Breast epithelium (tissue), 4 donors: ENCODE measurements at places on chromosomes 5 and 9.
A peak's percentile ranks its signal among the peaks of the same experiment; 100 is the strongest.

DNA sequence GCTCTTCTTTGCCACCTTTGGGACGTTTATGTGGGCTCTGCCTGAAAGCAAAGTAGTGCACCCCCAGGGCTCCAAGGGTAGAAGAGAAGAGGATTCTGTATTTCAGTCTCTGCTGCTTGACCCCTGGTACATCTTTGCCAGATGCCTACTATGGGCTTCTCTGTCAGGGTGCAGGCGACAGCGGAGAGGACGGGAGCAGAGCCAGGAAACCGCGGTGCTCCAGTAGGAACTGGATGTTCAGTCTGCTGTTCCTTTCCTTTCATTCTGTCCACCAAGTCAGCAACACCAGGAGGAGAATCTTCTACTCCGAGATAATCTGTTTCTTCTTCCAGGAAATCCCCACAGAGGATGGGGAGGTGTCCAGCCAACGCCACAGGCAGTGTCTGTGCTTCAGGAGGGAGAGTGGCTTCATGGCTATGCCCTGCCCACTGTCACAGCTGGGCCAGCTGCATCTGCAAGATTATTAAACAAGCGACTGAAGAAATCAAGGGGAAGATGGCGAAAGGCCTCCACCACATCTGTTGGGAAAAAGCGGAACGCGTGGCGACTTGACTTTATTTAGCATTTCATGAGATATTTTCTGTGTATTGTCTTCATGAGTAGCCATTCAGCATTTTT is 398.3 kb downstream of the IRX1 start:
- no peak for DNase-seq

GRCh38 chr9:75152416-75152815 is 64.1 kb downstream of the OSTF1 start:
- DNase-seq: no peak

- DNase-seq: no peak
Measured at GRCh38 chr5:141373673-141374317, at the start of gene PCDHGA6. Gene PCDHGA6, plus strand, starts transcription at chr5:141373891. Its CDS starts 193 bp downstream, at chr5:141374084.

DNA sequence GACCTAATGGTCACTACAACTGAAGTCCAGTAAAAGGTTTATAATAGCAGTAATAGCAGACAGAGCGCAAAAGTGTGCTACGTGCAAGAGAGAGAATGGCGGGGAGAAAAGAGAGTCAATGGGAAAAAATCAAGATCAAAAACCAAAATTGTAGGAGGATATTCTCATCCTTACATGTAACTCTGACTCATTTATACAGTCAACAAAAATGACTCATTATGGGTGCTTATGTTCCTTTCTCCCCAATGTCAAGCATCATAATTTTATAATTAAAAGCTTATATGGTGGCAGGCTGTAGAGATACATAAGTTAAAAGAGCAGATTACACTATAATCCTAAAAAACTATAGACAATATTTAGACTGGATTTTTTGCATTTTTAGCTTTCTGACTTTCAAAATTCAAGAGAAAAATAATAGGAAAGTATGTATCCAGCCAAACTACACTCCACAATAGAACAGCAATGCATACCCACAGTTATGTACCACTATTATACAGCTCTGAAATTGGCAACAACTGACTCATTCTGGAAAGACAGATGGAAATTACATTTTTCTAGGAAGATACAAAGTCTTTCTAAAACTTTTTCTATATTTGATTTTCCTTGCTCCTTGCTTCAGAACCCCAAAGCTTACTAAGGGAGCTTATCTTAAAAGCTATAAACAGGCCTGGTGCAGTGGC is 78.4 kb downstream of the PLPP1 start:
- no peak for DNase-seq

GRCh38 chr5:132093271-132093670 is 19.7 kb downstream of the CSF2 start:
- DNase-seq: no peak

DNA sequence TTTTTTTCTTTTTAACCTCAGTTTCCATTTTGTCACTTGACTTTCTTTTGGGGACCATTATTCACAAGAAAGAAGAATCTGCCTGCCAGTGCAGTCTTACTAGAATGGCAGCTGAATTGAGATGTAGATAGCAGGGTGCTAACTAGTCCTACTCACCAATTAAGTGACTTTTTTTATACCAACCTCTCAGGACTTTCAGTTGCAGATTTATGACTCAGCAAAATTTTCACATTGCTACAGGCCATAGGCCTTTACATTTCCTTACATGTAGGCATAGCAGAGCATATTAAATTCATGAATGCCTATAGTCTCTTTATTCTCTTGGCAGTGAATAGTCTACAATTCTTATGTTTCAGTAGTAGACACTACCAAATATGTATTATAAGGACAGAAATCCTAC is 54.0 kb upstream of the FKTN start:
- DNase-seq: no peak

GRCh38 chr9:21933865-21934264 is 60.3 kb downstream of the CDKN2A start:
- DNase-seq: no peak

- DNase-seq: no peak
Measured at GRCh38 chr5:31987985-31988710, 186.0 kb downstream of the GOLPH3 start.

GRCh38 chr5:38151878-38152277 is 106.5 kb upstream of the EGFLAM start:
- no peak for DNase-seq

- DNase-seq: peak; percentile 75
Measured at GRCh38 chr5:37717613-37718431, 122.0 kb downstream of the GDNF start.

DNA sequence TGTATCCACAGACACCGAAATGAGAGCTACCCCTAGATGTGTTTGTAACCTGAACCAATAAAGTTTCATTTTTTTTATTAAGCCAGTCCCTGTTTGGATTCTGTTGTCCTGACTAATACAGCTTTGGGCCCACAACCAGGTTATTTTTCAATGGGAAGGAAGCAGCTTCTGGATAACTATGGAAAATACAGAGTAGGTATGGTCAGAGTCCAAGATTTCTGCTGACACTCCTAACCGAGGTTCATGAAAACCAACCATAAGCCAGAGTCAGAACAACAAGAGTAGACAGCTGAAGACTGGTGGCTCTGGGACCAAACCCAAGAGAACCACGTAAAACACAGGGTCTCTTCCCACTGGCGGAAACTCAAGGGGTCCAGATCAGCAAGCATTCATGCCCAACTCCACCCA is 10.8 kb downstream of the KLF9 start:
- DNase-seq: peak; percentile 14

- no peak for DNase-seq
Measured at GRCh38 chr9:81814794-81815464, 113.3 kb upstream of the SPATA31D4 start.

DNA sequence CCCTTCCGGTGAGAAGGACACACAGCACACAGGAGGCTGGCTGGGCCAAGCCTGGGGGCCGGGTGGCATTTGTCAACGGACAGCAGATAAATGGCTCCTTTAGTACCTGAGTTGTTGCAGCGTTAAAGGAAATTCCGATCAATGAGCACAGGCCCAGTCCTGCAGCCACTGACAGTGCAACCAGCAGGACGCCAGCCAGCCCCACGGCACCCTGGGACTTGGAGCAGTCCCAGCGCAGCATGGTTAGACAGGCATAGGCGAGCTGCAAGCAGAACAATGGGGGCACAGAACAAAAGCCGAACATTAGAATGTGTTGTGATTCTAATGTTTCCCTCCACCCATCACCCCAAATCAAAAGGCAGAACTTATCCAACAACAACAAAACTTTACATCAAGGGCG is 39.3 kb downstream of the PTCH1 start:
- peak; percentile 61 for DNase-seq

DNA sequence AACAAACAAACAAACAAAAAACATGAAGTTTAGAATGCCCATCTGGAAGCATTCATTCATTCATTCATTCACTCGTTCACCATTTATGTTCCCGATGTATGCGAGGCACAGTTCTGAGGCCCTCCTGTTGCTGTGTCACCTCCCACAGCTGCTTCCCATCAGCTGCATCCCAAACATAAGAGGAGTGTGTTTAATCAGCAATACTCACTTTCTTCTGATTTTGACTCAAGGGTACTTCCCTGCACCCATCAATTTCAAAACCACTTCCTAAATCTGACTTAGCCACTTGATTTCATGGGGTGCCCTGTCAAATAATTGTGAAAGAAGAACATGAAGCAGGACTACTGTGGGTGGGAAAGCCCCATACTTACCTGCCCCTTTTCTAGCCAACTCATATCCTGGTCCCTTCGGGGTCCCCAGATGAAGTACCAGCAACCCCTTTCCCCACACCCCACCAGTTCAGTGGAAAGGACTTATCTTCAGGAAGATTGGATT is 128.0 kb upstream of the IL12B start:
- DNase-seq: no peak

DNA sequence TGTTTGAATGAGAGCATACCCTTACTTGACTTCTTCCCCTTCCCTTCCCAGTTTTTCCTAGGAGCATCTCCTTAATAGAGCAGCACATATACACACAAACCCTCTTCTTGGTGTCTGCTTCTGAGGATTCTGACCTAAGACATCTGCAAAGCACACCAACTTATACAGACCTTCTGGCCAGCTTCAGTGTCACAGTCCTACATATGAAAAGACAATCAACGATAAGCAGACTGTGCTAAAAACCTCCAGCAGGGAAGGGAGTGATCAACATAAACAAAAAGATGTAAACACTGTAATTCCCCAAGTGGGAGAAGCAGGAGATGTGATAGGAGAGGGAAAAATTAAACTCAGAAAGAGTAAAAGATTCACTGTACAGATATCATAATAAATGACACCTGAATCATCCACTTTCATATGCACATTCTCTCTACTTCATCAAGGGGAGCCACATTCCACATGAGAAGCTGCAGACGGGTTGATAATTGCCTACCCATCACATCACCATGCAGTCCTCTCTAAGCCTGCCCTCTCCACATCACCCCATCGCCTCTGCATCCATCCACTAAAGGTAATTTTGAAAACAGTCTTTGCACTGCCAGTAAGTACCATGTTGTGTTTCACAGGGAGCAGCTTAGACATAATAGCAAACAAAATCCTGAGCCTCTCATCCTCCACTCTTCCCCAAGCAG is 13.0 kb downstream of the APBA1 start:
- no peak for DNase-seq

GRCh38 chr5:16889203-16889971 is 46.7 kb downstream of the MYO10 start:
- no peak for DNase-seq

DNA sequence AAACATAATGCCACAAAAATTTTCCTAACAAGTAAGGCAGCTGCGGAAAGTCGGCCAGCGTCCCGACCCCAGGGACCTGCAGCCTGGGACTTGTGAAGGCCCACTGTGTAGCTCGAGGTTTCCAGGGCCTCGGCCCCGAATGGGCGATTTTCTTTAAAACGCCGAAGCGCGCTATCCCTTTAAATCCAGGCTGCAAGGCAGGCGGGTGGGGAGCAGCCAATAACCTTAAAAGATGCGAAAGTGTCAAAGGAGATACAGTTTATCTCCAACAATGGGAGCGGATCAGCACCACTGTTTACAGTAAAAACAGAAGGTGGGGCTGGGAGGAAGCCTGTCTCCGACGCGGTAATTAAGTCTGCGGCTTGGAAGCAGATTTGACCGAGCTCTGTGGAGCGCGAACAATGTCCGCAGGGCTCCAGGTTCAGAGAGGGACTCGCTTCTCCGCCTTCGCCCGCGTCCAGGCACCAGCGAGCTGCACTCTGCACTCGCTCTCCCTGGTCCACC is 1.7 kb upstream of the ZSWIM6 start:
- DNase-seq: no peak

GRCh38 chr9:93058355-93059010 is at the start of gene SUSD3:
Gene SUSD3, plus strand, starts transcription at chr9:93058701. Its CDS starts 42 bp downstream, at chr9:93058743.
- peak; percentile 65 for DNase-seq

DNA sequence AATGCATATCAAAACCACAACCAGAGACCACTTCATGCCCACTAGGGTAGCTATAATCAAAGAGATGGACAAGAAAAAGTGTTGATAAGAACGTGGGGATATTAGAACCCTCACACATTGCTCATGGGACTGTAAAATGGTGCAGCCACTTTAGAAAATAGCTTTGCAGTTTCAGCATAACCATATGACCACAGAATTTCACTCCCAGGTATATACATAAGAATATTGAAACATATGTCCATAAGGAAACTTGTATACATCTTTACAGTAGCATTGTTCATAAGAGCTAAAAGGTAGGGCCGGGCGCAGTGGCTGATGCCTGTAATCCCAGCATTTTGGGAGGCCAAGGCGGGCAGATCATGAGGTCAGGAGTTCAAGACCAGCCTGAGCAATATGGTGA is 56.4 kb downstream of the S1PR3 start:
- no peak for DNase-seq

- DNase-seq: no peak
Measured at GRCh38 chr9:87554976-87555375, 57.3 kb downstream of the DAPK1 start.

- DNase-seq: no peak
Measured at GRCh38 chr9:134626069-134626423, 15.6 kb upstream of the COL5A1 start.

DNA sequence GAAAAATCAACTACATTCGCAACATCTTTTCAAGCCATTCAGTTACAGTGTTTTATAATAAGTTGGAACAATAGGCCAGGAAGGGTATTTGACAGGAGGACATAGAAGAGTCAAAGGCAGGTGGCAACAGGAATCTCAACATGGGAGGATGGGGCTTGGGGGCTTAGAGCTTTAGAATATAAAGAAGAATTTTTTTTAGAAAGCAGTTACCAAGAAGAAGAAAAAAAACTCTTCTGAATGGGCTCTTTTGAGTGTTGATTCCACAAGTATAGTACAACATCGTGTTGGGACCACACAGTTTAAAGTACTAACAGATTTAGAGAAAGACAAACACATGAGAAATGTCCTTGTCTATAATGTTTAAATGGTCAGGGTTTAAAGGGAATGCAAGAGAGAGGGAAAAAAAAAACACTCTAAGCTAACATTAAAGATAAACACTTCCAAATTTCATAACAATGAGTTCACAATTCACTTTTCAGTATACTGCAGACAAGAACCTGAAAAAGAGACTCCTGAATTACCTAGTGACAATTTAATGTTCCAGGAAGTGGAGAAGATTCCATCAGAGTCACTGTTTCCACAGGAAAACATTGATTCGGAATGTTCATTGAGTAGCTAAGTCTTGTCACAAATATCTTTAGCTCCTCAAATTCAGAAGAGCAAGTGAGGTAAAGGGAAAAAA is 282.3 kb downstream of the DEPDC1B start:
- DNase-seq: no peak

- no peak for DNase-seq
Measured at GRCh38 chr5:126509339-126509738, 85.7 kb downstream of the ALDH7A1 start.
